Temporal lobe (tissue), 4 donors: ENCODE measurements at places on chromosomes 16 and 17. TPM values are rescaled to one million over a fixed set of nuclear protein-coding genes. Genes with fewer than 3 reads are reported as not detected.

TEKT1 gene
- 2.0 TPM for total RNA-seq

IGFBP4 gene
- total RNA-seq, result 14.3 TPM

RAB34 gene
- 10.1 TPM for total RNA-seq

EFCAB3 gene
- total RNA-seq, result not detected

KCNAB3 gene
- 3.7 TPM for total RNA-seq

CASKIN1 gene
- total RNA-seq, result 20.9 TPM

SLC38A8 gene
- total RNA-seq, result not detected

KRTAP4-4 gene
- total RNA-seq, result not detected

CD68 gene
- 0.25 TPM for total RNA-seq
